ENCODE measurements at places on chromosomes 11 and 22.
A peak's percentile ranks its signal among the peaks of the same experiment; 100 is the strongest.

- DNase-seq: peak; percentile 66
Measured at GRCh38 chr22:29762263-29762662, 4.5 kb downstream of the ZMAT5 start.

DNA sequence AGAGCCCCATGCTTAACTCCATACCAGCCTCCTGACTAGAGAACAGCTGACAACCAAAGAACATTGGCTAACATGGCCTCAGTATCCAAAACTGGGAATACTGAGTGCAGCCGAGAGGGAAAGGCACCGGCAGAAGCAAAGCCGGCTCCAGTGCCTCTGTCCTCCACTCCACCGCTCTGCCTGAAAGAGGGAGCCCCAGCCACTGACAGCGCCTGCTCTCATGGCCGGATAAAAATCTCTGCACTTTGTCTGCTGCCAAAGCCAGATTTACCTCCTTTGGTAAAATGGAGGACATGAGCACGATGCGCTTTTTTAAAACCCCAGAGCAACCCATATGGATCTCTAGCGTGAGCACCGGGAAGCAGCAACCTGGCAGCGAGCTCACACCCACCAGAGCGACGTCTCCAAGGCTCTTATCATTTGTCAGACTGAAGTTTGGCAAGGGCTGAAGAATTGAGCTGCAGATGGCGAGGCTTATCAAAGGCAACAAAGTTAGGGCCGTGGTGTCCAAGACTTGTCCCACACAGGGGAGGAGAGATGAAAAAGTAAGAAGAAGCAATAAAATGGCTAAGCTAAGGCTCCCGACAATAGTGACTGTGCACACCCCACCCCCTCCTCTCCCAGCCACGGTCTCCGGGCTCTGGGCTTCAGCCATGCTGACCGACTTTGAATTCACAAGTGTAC, 71.4 kb downstream of the EFCAB6 start:
- no peak for DNase-seq

DNA sequence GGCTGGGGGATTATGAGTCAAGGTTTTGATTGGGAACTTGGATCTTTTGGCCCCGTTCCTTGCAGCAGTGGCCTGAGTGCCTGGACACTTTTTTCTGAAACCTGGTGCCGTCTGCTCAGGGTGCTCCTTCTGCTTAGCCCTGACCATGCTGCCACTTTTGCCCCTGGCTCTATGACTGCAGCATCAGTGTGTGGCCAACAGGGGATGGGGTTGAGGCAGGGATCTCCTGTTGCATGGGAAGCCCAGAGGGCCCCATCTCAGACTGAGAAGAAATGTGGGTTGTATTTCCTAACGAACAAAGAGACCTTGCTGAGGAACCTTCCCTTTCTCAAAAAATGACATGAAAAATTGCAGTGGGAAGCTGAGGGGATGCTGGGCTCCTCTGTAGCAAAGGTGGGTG, 18.7 kb downstream of the POU2F3 start:
- peak; percentile 65 for DNase-seq

GRCh38 chr11:46382646-46383403, 1.4 kb downstream of the MDK start:
- peak; percentile 85 for DNase-seq

DNA sequence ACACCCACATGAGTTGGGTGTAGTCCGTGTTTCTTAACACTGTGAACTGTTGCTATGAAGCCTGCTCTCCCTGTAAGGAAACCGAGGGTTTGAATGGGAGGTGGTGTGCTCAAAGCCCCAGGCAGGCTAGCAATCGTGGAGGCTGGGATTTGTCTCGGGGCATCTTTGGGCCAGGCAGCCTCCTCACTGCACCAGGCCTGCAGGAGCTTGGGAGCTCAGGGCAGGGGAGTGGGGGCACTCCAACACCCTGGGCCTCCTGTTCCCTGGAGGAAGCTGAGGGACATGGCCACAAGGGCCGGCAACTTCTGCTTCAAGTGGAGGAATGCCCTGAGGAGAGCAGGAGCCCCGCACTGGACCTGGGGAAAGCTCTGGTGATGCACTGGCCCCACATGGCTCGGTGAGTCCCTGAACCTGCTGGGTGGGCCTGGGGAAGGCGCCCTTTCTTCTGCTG, 164.7 kb upstream of the B3GAT1 start:
- DNase-seq: peak; percentile 41

All from endodermal cell (in vitro differentiated cells).